ENCODE measurements at places on chromosomes 2 and 18.

DNA sequence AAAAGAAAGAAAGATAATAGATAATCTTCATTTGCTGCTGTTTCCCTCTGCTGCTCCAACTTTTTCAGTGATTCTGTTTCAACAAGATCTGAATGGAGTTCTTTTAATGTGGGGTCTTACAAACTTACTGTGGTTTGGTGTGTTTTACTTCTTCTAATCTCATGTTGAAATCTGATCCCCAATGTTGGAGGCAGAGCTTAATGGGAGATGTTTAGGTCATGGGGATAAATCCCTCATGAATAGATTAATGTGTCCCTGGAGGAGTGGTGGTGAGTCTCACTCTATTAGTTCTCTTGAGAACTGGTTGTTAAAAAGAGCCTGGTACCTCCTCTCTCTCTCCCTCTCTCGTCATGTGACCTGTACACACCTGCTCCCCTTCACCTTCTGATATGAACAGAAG is 442.4 kb downstream of the EPHA4 start:
- no peak for DNase-seq

GRCh38 chr18:37275237-37275741 is 290.3 kb downstream of the CELF4 start:
- no peak for DNase-seq

DNA sequence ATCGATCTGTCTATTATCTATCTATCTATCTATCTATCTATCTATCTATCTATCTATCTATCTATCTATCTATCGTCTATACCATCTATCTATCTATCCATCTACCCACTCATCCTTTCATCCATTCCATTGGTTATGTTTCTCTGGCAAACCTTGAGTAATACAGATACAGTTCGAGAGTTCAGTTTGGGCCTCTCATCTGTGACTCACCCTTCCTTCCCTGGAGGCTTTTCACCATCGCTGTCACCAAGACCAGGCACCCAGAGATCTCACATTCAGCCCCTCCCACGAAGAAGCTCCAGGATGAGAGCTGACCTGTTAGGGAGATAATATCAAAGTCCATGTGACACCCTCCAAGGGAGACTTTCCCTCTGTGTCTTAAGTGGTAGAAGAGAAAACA is 164.1 kb upstream of the CELF4 start:
- DNase-seq = no peak

GRCh38 chr18:50203801-50204604 is 9.1 kb upstream of the MYO5B start:
- DNase-seq = no peak

- DNase-seq = no peak
Observed at GRCh38 chr18:9849407-9850283, 36.1 kb upstream of the TXNDC2 start.

DNA sequence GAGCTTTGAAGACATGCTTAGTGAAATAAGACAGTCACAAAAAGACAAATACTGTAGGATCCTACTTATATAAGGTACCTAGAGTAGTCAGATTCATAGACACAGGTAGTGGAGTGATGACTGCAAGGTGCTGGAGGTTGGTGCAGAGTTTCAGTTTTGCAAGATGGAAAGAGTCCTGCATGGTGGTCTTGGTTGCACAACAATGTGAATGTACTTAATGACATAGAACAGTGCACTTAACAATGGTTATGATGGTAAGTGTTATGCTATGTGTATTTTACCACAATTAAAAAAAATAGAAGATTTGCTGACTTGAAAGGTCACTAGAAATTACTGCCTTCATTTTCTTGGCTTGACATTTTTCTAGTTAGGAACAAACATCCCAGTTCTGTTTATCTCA is 9.5 kb downstream of the CERS6 start:
- DNase-seq = no peak

- DNase-seq = no peak
Observed at GRCh38 chr2:81835321-81836000, 1530.9 kb upstream of the LRRTM1 start.

Measured in effector CD4-positive, alpha-beta T cell (primary cell).